ENCODE measurements at places on chromosomes 4 and X.

- DNase-seq = no peak
These were observed 494.6 kb upstream of the ATOH1 start for GRCh38 chr4:93334003-93334402.

GRCh38 chr4:100288811-100289529 is 98.7 kb upstream of the DDIT4L start:
- DNase-seq = no peak

GRCh38 chr4:55407119-55407518 is 11.4 kb downstream of the TMEM165 start:
- DNase-seq = no peak

DNA sequence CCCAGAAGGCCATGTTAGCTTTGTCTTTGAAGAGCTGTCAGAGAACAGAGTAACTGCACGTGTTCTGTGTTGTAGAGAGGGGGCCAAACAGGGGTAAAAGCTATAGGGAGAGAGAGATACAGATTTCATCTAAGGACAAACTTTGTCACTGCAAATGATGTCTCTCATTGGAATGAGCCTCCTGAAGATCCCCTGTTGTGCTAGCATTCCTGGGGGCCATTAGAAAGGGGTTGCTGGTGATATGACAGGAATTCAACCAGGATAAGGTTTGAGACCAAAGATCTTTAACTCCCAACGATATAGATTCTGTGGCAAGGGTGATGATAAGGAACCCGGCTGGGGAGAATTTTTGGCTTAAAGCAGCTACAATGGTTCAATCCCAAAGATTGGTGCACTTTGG is 16.8 kb downstream of the MID1 start:
- DNase-seq = no peak

DNA sequence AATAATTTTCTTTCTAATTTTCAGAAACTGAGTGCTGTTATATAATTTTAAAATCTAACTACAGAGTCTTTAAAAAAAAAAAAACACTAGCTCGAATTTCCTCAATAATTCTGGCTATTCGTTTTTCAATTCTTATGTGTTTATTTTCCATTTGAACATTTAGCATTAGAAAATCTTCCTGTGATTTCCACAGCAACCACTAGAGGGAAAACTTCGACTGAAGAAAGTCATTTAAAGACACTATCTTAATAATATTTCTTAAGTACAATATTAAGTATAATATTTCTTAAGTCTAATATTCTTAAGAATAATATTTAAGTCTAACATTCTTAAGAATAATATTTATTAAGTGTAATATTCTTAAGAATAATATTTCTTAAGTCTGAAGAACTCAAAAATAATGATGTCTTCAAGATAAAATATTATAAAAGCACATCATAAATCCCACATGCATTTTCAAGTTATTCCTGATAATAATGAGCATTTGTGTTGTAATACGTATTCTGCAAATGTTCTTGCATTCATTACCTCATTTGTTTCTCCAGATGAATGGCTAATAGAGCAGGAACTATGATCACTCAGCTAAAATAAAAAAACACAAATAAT is 118.4 kb upstream of the WDR17 start:
- DNase-seq = no peak

DNA sequence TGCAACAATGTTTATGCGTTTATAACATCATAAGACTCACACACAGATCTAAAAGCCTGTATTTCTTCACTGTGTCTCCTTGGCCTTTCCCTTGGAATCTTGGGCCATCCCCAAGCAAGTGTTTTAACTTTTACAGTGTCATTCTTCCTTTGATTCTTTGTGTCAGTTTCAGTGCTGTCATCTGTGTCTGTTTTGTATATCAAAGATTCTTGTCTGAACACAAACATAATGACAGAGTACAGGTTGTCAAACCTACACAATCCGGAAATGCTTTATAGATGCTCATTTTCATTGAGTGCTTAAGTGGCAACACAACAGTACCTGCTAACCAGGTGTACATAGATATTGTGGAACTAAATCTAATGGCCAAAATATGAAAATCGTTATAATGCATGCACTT is 1500.0 kb downstream of the TECRL start:
- DNase-seq = no peak

DNA sequence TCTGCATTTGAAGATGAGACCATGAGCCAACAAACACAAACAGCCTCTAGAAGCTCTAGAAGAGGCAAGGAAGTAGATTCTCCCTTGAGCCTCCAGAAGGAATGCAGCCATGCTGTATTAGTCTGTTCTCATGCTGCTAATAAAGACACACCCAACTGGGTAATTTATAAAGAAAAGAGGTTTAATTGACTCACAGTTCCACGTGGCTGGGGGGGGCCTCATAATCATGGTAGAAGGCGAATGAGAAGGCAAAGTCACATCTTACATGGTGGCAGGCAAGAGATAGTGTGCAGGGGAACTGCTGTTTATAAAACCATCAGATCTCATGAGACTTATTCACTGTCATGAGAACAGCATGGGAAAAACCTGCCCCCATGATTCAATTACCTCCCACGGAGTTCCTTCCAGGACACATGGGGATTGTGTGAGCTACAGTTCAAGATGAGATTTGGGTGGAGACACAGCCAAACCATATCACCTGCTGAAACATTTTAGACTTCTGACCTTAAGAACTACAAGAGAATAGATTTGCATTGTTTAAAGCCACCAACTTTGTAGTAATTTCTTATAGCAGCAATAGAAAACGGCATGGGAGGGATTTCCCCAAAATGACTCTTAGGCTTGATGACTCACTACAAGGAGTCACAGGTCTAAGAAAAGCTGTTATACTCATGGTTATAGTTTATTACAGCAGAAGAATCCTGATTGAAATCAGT is 284.4 kb upstream of the SFRP2 start:
- DNase-seq = no peak

- DNase-seq = no peak
These were observed 27.6 kb downstream of the HTRA3 start for GRCh38 chr4:8297141-8297601.

- DNase-seq = no peak
These were observed 11.6 kb downstream of the FGA start for GRCh38 chr4:154578919-154579318.

DNA sequence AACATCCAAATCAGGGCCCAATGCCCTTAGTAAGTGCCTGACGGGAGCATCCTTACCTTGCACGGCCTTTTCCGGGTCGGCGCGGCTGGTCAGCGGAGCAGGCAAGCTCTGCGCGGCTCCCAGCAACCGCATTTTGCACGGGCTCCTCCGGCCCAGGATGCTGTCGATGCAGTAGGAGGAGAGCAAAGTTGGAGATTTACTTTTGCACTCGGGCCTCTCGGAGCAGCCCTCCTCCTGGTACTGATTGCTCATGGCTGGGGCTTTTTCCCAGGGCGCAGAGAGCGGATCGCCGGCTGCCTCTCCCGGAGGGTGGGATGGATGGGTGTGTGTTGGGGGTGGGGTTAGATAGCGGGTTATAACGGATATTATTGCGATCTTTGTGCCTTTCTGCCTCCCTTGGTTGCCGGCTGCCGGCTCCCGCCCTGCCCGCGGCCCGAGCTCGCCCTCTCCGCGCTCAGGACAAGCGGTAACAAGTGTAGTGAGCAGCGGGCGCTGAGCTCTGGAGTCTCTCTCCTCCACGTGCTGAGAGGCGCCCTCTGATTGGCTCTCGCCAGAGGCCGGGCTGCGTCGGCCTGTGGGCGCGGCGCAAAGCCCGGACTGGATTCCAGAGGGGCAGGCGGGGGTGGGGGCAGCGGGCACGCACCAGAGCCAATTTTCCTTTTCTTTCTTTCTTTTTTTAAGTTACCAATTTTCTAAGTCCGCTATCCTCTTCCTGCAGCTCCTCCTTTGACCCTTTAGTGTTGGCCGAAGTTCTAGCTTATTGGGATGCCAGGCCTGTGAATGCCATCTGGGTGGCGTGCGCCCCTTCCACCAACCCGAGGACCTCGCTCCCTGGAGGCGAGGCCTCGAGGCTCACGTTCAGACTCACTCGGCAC is at the start of gene ARX:
ARX (minus strand) TSS at position 480 of the 875 bp plus-strand sequence; CDS start at position 252, 228 bp downstream.
- DNase-seq = no peak

DNA sequence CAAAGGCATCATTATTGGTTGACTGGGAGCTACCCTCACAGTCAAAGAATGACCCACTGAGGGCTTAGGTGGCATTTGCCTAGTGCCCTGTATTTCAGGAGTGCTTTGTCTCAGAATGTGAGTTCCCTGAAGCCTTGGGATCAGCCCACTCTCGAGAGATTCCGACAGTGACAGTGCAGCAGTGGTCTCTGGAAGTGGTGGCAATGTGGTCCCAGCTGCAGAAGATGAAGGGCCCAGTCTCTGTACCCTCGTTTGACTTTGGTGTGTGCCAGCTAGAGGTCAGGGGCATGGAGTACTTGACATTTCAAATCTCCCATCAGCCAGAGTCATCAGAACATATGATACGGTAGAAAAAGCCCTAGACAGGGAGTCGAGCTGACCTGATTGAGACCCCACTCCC is 153.7 kb downstream of the EFNB1 start:
- no peak for DNase-seq

- no peak for DNase-seq
These were observed 283.6 kb upstream of the PCDH10 start for GRCh38 chr4:132865458-132865857.

DNA sequence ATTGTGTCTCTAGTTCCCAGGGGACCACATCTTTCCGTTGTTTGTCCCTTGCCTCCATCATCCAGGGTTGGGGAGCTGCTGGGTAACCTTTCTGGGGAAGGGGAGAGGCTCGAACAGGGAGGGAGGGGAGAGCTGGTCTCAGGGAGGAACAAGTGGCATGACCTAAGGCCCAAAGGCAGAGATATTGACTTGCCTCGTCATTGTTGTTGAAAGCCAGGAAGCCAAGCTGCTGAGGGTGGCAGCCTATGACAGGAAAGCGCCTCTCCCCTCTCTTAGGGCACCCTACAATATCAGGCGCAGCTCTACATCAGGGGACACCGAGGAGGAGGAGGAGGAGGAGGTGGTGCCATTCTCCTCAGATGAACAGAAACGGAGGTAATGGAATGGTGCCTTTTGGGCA is 20.8 kb downstream of the ZNF185 start:
- no peak for DNase-seq

GRCh38 chrX:41558531-41558930 is 111.4 kb downstream of the NYX start:
- DNase-seq = no peak

DNA sequence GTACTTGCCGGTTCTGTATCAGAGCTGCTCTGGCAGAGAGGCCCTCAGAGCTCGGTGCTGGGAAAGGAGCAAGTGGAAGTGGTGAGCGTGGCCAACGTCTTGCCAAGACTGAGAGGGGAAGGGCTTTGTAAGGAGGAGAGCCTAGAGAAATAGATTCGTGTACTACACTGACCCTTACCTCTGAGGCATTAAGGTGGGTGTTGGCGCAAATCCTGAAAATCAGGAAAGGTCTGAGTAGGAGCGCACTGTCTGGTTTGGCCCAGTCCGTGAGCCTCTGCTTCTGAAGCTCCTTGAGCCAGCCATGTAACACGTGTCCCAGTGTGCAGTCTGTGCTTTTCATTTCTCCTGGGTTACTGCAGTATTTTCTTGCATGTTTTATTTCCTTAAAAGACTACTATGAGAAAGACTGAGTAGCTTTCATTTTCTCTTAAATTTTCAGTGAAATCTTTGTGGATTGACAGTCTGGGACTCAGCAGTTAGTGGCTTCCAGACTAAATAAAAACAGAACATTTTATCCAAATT is 140.5 kb downstream of the SOWAHB start:
- DNase-seq = no peak

GRCh38 chrX:118603981-118604380 is 108.4 kb downstream of the DOCK11 start:
- DNase-seq = peak; percentile 18

DNA sequence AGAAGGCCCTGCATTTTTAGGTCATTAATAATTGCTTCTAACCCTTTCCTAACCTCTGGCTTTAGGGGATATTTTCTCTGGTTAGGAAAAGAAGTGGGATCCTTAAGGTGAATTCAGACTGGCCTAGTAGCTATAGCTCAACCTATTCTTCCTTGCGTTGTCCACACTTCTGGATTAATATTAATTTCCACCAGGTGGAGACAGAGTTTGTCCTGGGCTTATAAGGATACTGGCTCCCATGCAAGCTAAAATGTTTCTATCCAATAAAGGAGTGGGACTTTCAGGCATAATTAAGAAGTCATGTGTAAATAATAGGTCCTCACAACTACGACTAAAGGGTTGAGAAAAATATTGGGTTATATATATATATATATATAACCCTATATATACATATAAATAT is 860.0 kb upstream of the POU3F4 start:
- no peak for DNase-seq

- no peak for DNase-seq
These were observed 37.9 kb downstream of the WDR1 start for GRCh38 chr4:10078481-10079233.

DNA sequence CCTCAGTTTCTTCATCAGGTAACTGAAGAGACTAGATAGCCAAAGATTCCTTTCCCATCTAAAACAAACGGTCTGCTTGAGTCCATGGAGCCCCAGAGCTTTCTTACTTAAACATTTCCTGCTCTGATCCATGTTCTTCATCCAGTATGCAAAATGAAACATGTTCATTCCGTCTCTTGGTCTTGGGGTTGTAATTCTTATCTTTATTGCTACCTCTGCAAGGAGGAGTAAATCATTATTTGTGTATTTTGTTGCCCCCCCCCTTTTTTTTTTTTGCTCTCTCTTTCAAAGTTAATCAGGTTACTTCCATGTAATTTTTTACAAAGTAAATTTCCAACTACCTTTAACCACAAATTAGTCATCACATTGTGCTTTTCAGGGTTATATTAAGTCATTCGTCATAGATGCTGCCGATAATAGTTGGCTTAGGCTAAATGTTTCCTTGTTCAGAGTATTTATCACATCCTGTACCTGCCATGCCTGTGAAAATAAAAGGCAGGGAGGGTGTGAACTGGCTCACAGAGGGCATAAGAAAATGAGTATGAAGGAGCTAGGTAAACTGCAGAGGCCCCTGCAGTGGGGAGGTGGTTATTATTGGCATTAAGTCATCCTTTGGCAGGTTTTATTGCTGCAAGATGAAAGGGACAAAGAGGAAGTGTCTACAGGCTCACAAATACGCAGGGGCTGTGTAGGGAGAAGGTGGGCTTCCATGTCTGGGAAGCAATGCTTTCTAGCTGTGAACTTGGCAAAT is 76.7 kb upstream of the HS3ST1 start:
- DNase-seq = no peak

DNA sequence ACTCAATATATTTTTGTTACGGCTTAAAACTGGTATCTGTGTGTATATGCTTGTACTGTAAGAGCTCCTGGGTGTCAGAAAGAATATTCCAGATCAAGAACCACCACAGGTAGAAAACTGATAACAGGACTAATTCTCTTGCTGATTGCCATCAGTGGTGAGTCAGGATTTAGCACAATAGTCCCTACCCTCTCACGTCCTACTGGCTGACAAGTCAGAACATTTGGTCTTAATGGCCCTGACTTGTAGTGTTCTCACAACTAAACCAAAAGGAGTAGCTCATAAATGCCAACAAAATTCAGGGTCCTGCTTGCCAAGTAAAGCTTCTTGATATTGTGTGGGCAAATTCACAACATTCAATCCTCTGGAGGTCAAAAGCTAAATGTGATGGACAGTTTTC is 105.2 kb upstream of the MAB21L2 start:
- DNase-seq = no peak

GRCh38 chrX:103688946-103689345 is 2.4 kb upstream of the MORF4L2 start:
- DNase-seq = no peak

- DNase-seq = no peak
These were observed 133.5 kb upstream of the NUDT6 start for GRCh38 chr4:123055943-123056342.

All from stimulated activated CD4-positive, alpha-beta T cell treated with anti-CD3 and anti-CD28 coated beads, TNF-alpha, amount 100 ng/mL, for 48 hours (primary cell).